ENCODE measurements at places on chromosomes 5 and 9. TPM values are rescaled to one million over a fixed set of nuclear protein-coding genes. Genes with fewer than 3 reads are reported as not detected.

CATSPER3 gene
- 0.67 TPM for total RNA-seq

MELK gene
- total RNA-seq = 39.5 TPM

SPINK4 gene
- total RNA-seq = not detected

SYNPO gene
- 0.25 TPM for total RNA-seq

SLC25A46 gene
- total RNA-seq = 41.6 TPM

TSLP gene
- total RNA-seq = not detected

TRIP13 gene
- total RNA-seq = 19.6 TPM

TLX3 gene
- total RNA-seq = not detected

DMXL1 gene
- total RNA-seq = 34.1 TPM

HARS2 gene
- total RNA-seq = 32.3 TPM

DMRT3 gene
- not detected for total RNA-seq

LCN2 gene
- not detected for total RNA-seq

OR1Q1 gene
- total RNA-seq = not detected

OXCT1 gene
- 47.1 TPM for total RNA-seq

IL31RA gene
- not detected for total RNA-seq

HRCT1 gene
- not detected for total RNA-seq

F2RL1 gene
- total RNA-seq = 1.7 TPM

C9 gene
- total RNA-seq = not detected

WHRN gene
- 1.2 TPM for total RNA-seq

PHYKPL gene
- total RNA-seq = 158 TPM

RANBP3L gene
- not detected for total RNA-seq

SUB1 gene
- 391 TPM for total RNA-seq

RNF14 gene
- total RNA-seq = 27.6 TPM

PELO gene
- 9.6 TPM for total RNA-seq

C5orf63 gene
- 9.4 TPM for total RNA-seq

IFNA10 gene
- not detected for total RNA-seq

PCDHB7 gene
- total RNA-seq = not detected

CDX1 gene
- not detected for total RNA-seq

MAMDC2 gene
- total RNA-seq = not detected

OLFML2A gene
- not detected for total RNA-seq

Measured in activated naive CD4-positive, alpha-beta T cell treated with anti-CD3 and anti-CD28 coated beads, Interleukin-2, amount 10 ng/mL, durations not matched to agents 5 hours and 36 hours (primary cell).